ENCODE measurements at places on chromosomes 5 and 9.

GRCh38 chr9:36284226-36284625 is 26.0 kb upstream of the GNE start:
- DNase-seq, result no peak

- no peak for DNase-seq
Measured at GRCh38 chr5:169897481-169897880, 82.8 kb downstream of the INSYN2B start.

DNA sequence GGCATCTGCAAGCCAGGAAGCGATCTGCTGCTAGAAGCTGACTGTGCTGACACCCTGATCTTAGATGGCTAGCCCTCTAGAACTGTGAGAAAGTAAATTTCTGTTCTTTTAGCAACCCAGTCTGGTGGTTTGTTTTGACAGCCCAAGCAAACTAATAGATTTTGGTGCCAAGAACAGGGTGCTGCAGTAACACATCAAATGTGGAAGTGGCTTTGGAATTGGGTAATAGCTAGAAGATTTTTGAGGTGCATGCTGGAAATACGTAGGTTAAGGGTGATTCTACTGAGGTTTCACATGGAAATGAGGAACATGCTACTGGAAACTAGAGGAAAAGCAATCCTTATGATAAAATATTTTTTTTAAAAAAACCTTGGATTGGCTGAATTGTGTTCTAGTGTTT is 153.5 kb upstream of the SH3GL2 start:
- no peak for DNase-seq

DNA sequence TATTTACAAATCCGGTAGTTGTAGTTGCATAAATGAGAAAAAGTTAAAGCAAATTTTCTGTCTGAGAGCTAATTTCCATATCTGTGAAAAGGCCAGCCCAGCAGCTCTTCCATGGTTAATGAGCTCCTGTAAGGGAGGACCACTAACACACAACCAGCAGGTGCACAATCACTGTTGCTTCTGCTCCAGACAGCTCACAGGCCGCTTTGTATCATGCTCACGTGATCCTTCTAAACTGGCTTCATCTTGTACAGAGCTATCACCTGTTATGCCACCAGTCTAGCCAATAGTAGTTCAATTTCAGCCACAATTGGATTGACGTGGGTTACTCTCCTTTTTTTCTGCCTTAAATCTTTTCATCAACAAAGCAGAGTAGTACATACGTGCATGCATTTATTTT is 38.3 kb upstream of the FBXL17 start:
- no peak for DNase-seq

DNA sequence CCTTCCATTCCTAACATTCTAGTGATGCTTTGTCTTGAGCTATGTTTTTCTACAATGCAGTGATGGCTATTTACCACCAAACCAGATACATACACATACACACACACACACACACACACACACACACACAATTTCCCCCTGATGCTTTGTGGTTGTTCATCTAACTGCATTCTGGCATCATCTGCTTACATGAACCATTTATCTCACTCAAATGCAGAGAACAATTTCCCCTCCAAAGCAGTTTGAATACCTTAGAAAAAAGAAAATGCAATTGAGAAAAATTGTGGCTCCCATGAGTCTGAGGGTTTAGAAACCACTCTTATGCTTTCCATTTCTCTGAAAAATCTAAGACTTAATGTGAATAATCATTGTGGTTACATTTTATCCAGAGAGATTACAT is 1024.8 kb downstream of the TLE4 start:
- no peak for DNase-seq
